ENCODE measurements at places on chromosomes 13 and 19. TPM values are rescaled to one million over a fixed set of nuclear protein-coding genes. Genes with fewer than 3 reads are reported as not detected.

The ZNF543 gene
- total RNA-seq, result 14.3 TPM

GRCh38 chr19:16893686-16893989, 4.8 kb downstream of the F2RL3 start:
- peak overlapping the region; percentile 42 for H3K27ac ChIP-seq
- no peaks in the 10 kb centered on the region for H3K36me3 ChIP-seq
- H3K4me1 ChIP-seq, result peaks cover 39% of the 10 kb centered on the region
- no peak overlapping the region for H3K4me3 ChIP-seq
- H3K27me3 ChIP-seq, result peaks cover 10% of the 10 kb centered on the region

- peak overlapping the region; percentile 88 for H3K27ac ChIP-seq
- H3K36me3 ChIP-seq, result peaks cover 26% of the 10 kb centered on the region
- peaks cover 34% of the 10 kb centered on the region for H3K4me1 ChIP-seq
- no peaks in the 10 kb centered on the region for H3K27me3 ChIP-seq
Observed at GRCh38 chr19:10104665-10105508, 1.3 kb upstream of the PPAN start.

DNA sequence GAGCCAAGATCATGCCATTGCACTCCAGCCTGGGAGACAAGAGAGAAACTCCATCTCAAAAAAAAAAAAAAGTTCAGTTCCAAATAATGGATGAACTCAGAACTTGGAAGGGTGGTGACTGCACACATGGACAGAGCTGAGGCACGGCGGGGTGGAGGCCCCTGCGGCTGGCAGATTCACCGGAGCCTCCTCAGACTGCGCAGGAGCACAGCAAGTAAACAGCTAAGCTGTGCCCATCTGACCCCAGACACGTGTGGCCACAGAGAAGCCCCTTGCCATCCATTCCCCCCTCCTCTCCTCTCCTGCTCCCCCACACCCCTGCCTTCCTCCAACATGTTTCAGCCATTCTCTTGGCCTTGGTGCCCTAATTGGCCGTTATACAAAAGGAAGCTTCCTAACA, 15.6 kb upstream of the PROZ start:
- H3K27me3 ChIP-seq, result no peaks in the 10 kb centered on the region
- no peak overlapping the region for H3K27ac ChIP-seq

DNA sequence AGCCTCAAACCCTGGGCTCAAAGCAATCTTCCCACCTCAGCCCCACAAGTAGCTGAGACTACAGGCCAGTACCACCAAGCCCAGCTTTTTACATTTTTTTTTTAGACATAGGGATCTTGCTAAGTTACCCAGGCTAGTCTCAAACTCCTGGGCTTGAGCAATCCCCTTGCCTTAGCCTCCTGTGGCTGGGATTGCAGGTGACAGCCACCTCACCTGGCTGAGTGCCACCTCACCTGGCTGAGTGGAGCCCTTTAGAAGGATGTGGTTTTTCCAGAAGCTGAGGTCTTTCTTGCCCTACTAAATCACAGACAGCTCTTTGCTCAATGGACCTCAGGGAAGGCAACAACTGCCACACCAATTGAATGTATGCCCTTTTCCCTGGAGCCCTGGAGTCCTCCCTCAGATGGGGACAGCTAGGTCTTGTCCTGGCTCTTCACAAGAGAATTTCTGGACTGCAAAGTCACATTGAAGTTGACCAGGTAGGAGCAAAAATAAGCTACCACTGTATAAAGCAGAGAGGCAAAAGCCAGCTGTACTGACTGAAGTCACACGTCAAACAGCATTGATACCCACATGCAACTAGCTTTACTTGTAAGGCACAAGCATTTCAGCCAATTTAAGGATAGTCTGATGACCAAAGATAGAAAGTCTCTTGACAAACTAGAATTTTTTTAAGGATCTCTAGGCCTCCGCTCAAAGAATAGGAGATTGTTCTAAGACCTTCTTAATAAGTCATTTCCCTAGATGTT, 14.0 kb downstream of the PDX1 start:
- peaks cover 5% of the 10 kb centered on the region for H3K27me3 ChIP-seq
- H3K4me1 ChIP-seq, result peaks cover 2% of the 10 kb centered on the region

The SYNE4 gene
- total RNA-seq, result 7.6 TPM

- peaks cover 87% of the 10 kb centered on the region for H3K4me1 ChIP-seq
- no peak for DNase-seq
Observed at GRCh38 chr19:1255186-1256161, 7.1 kb downstream of the MIDN start.

GRCh38 chr13:49052813-49053212, 77.1 kb downstream of the FNDC3A start:
- no peaks in the 10 kb centered on the region for H3K4me1 ChIP-seq
- no peaks in the 10 kb centered on the region for H3K36me3 ChIP-seq
- DNase-seq, result no peak
- H3K4me3 ChIP-seq, result no peak overlapping the region
- no peaks in the 10 kb centered on the region for H3K27me3 ChIP-seq
- no peak overlapping the region for H3K27ac ChIP-seq

The SHISA2 gene
- total RNA-seq, result not detected

All from stomach (tissue), 19 donors.